NCI-H2171 (cell line): ENCODE measurements at places on chromosomes 5 and 9.

DNA sequence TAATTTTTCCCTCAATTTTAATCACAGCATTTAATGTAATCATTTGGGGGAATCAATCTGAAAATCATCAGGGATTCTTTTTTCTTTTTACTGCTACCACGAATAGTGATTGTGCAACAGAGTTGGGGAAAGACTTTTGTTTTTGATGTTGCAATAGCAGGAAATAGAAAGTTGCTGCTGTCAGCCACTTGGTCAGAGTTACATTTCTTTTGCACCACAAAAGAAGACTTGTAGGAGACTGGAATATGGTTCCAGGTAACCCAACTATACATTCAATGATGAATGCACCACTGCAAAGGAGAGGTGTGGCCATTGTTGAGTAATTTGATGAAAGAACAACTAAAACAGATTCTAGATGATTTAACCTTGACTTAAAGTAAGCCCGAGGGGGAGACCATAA lies 46.3 kb upstream of the PALM2AKAP2 start:
- DNase-seq, result no peak

- no peak for DNase-seq
These were observed 4.2 kb downstream of the UBE2QL1 start for GRCh38 chr5:6452622-6453504.

- no peak for DNase-seq
These were observed 53.5 kb downstream of the SLC27A6 start for GRCh38 chr5:129018837-129019236.

DNA sequence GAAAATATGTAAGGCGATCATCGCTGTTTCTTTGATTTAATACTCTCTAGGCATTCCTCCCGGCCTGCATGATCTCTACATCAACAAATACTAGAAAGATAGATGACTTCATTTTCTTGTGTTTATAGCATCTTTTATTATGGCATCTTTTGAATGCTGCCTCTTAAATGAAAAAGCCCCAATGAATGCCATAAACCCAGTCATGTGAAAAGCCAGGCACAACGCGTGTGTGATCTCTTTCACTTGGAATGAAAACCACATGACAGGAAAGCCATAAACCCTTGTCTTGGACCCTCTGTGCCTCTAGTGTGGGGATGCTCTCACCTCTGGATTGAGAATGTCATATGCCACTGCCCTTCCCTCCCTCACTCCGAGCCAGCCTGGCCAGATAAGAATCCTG lies 476.2 kb downstream of the SEMA5A start:
- no peak for DNase-seq

DNA sequence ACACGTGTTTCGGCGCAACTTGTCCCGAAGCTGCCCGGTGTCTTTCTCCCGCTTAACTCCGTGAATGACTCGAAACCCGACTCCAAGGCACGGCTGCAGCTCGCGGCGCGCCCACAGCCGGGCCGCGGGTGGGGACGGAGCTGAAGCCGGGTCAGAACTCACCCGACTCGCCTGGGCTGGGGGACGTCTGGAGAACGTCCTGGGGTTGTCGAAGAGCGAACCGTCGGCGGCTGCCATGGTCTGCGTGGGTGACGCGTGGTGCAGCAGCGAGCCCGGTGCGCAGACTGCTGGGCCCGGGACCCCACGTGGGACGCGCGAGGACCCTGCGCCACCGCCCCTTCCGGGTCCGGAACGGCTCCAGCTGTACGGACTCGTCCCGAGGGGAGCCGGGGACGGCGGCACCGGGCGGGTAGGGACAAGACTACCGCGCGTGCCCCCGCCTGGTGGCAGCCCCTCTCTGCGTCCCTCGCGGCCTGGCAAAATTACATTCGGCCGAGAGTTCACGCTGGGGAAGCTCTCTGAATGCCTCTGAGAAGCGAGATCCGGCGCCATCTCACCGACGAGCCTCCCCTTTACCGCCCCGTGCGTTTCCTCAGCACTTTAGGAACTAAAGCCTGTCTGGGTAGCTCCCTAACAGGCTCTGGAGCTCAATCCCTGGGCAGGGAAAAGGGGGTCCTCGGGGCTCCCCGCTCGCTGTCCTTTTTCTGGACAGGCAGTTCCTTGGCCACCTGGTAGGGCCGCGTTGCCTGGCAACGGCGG lies at the start of gene DDX31:
Gene DDX31 (minus strand): TSS at position 286 of the 759 bp plus-strand sequence. CDS start 49 bp downstream, at position 237.
- DNase-seq, result peak; percentile 89

- no peak for DNase-seq
These were observed 490.1 kb upstream of the CD180 start for GRCh38 chr5:67686746-67687145.

DNA sequence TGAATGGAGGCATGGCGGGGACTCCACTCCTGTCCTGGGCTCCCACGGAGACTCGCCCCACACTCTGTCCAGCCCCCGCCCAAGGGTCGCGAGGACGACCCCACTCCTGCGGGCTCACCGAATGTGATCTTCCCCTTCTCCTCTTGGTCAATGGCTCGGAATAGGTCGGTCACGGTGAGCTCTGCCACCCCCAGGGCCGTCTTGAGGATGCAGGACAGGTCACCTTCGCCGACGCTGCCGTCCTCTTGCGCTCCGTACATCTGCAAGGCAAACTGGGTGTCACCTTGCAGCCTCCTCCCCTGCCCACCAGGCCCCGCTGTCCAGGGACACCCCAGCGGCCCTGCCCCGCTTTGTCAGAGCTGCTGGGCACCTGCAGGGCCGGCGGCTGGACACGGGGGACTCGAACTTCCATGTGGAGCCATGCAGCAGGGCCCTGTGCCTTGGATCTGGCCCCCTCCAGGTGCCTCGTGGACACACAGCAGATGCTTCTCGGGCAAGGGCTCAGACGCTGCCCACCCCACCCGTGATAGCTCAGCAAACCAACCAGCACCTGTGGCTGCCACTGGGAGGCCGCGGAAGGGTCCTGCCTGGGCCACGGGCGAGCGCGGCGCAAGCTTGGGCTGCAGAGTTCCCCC lies 21.5 kb upstream of the SLC6A3 start:
- no peak for DNase-seq

- no peak for DNase-seq
These were observed 42.7 kb upstream of the PLPP1 start for GRCh38 chr5:55577353-55578060.

GRCh38 chr9:72254901-72255545 lies 105.8 kb downstream of the GDA start:
- DNase-seq, result no peak

- no peak for DNase-seq
These were observed 1145.4 kb upstream of the NUDT12 start for GRCh38 chr5:104708027-104708426.

- no peak for DNase-seq
These were observed 7.9 kb upstream of the INSYN2B start for GRCh38 chr5:169988206-169988605.

DNA sequence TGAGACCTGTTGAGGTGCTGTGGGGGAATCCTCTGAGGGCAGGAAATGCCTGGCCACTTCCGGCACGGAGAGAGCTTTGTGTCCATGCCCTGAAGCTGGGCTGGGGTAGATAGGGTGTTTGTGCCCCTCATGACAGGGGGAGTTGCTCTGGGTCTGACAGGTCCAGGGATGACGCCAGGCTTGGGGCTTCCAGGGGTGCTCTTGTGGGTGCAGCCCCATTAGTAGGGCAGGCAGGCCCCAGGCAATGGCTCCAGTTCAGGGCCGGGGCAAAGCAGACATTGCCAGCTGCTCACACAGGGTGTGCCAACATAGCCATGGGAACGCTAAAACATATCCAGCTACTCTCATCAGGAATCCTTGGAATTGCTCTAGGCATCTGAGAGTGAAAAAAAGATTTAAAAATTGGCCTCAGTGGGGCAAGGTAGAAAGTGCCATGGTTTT lies 21.1 kb downstream of the PITX1 start:
- no peak for DNase-seq

GRCh38 chr5:83253720-83254119 lies 176.4 kb downstream of the XRCC4 start:
- no peak for DNase-seq

GRCh38 chr5:60483050-60483449 lies 216.9 kb downstream of the DEPDC1B start:
- DNase-seq, result no peak

DNA sequence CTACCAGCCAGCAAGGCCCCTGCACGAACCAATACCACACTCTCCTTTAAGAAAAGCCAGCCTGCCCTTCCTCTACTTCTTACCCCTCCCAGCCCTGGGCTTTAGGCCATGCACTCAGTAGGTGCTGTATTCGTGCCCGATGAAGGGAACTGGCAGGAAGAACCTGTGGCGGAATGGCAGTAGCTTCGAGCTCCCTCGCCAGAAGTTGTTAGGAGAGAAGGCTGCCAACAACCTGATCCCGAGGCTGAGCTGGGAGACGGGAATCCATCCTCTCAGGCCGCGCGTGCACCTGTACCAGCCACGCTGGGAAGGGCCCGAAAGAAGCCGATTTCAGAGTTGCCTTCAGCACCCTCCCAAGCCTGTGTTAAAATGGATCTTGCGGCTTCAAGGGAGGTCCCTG lies 45.3 kb upstream of the AKNA start:
- DNase-seq, result no peak

- DNase-seq, result no peak
These were observed 1.3 kb upstream of the PRR7 start for GRCh38 chr5:177445052-177445916.

- DNase-seq, result peak; percentile 14
These were observed 13.0 kb downstream of the SUSD3 start for GRCh38 chr9:93071464-93071863.

DNA sequence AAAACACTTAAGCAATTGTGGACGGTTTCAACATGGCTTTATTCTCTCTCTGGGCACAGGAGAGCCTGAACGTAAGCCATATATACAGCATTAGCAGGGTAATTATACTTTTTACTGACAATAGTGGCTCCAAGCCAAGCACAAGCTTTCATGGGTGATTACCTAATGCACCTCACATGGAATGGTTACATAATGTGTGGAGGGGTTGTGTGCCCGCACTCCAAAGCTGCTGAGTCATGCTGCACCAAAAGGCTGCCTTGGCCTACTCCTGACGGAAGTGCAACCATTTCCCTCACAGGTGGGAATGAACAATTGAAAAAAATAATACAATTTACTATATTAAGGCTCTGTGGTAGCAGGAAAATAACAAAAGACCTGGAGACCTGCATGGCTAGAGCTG lies 86.5 kb upstream of the ATP10B start:
- peak; percentile 47 for DNase-seq

- DNase-seq, result no peak
These were observed 101.6 kb upstream of the PCA3 start for GRCh38 chr9:76662476-76663281.

GRCh38 chr5:117261948-117262571 lies 687.4 kb upstream of the SEMA6A start:
- no peak for DNase-seq
